ENCODE measurements at places on chromosomes 16 and 17. TPM values are rescaled to one million over a fixed set of nuclear protein-coding genes. Genes with fewer than 3 reads are reported as not detected.

- DNase-seq = no peak
- H3K27ac ChIP-seq = no peak overlapping the region
- H3K4me3 ChIP-seq = no peak overlapping the region
- peaks cover 5% of the 10 kb centered on the region for H3K36me3 ChIP-seq
- no peaks in the 10 kb centered on the region for H3K27me3 ChIP-seq
Observed at GRCh38 chr17:57375770-57376225, 119.5 kb downstream of the MSI2 start.

- no peaks in the 10 kb centered on the region for H3K27me3 ChIP-seq
- H3K4me1 ChIP-seq = peaks cover 2% of the 10 kb centered on the region
- no peak overlapping the region for H3K4me3 ChIP-seq
- no peaks in the 10 kb centered on the region for H3K36me3 ChIP-seq
Observed at GRCh38 chr17:2700030-2700490, 11.5 kb downstream of the CLUH start.

- no peaks in the 10 kb centered on the region for H3K27me3 ChIP-seq
- H3K36me3 ChIP-seq = no peaks in the 10 kb centered on the region
- peak overlapping the region; percentile 93 for H3K4me3 ChIP-seq
- peaks cover 19% of the 10 kb centered on the region for H3K4me1 ChIP-seq
- peak overlapping the region; percentile 90 for H3K27ac ChIP-seq
Observed at GRCh38 chr16:84115919-84116719, 623 bp downstream of the MBTPS1 start.

DNA sequence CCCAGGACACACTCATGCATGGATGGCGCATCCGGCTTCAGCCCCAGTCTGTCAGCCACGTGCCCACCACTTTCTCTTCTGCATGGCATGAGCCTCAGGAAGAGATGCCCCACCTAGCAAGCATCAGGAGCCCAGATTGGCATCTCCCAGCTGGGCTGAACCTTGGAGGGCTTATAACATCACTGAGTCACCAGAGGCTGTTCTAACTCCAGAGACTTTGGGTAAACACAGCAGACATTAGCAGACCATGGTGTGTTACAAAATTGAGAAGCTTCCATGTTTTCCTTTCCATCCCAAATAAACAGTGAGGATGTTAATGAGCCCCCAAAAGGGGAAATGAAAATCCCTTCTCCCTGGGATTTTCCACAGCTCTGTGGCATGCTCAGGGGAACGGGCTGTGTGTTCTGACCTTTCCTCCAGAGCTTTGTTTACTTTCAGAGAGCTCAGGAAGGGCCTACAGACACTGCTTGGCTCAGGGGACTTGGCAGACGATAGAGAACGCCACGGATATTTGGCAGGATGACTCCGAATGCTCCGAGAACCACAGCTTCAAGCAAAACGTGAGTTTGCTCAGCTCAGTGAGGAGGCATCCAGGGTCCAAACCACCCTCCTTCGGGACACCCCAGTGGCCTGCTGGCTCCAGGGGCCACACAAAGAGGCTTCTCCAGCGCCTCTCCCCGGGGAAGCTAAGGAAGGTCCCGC, 16.5 kb downstream of the GLP2R start:
- no peak overlapping the region for H3K4me3 ChIP-seq
- peaks cover 6% of the 10 kb centered on the region for H3K36me3 ChIP-seq
- no peak overlapping the region for H3K27ac ChIP-seq
- peaks cover 9% of the 10 kb centered on the region for H3K4me1 ChIP-seq

DNA sequence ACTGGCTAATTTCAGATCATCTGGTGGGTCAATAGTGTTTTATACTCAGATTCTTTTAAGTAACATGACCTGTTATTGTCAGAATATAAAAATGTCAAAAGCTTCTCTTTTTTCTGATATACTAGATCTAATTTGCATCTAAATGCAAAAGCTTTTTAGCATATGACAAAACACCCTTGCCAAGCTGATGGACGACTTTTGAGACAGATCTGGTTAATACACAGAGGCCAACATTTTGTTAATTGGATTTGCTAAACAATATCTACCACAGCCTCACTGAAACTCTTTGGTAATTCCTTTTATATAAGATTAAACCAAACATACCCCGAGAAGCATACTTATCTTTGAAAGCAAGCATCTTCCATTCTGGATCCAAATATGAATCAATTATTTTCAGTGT, 10.3 kb upstream of the NOL11 start:
- no peak overlapping the region for H3K27ac ChIP-seq
- H3K27me3 ChIP-seq = no peaks in the 10 kb centered on the region
- H3K4me1 ChIP-seq = no peaks in the 10 kb centered on the region
- H3K36me3 ChIP-seq = peaks cover 2% of the 10 kb centered on the region

GRCh38 chr17:53629188-53629587, 193.5 kb upstream of the KIF2B start:
- no peak overlapping the region for H3K27ac ChIP-seq
- H3K36me3 ChIP-seq = no peaks in the 10 kb centered on the region

DNA sequence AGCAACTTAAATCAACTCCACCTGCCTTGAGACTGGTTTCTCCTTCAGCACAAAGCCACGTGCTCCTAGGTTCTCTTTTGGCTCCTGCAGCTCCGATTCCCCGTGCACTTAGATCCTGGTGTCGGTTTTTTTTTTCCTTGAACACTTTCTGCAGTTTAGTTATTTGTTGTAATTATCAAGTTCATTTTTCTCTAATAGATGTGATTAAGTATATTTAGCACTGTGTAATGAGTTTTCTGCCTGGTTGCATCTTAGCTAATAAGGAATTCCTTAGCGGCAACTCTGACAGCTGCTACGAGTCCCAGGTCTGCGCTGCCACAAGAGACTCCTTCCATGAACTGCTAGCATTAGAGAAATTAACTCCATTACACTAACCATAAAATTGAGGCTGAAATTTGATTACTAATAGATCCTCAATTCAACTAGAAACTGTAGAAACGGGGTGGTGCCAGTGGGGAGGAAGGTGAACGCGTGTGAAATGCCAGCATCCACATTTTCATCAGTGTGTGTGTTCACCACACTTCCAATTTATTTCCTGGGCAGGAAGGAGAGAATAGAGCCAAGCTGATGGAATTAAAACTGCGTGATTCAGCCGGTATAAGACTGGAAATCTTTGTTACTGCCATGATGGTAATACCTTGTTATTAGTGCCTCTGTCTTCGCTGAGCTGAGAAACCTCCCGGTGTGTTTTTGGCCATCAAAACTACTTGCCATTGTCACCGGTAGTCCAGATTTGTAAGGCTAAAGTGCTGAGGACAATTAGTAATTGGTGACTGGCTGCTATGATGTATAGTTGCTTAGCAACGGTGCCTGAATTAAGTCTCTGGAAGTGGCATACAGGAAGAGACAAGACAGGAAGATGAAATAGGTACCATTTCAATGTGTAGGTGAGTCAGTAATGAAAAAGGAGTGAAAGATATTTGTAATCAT, 232.4 kb downstream of the IRX3 start:
- no peaks in the 10 kb centered on the region for H3K27me3 ChIP-seq
- H3K4me3 ChIP-seq = no peak overlapping the region
- H3K27ac ChIP-seq = no peak overlapping the region
- no peak for DNase-seq
- H3K4me1 ChIP-seq = peaks cover 2% of the 10 kb centered on the region

DNA sequence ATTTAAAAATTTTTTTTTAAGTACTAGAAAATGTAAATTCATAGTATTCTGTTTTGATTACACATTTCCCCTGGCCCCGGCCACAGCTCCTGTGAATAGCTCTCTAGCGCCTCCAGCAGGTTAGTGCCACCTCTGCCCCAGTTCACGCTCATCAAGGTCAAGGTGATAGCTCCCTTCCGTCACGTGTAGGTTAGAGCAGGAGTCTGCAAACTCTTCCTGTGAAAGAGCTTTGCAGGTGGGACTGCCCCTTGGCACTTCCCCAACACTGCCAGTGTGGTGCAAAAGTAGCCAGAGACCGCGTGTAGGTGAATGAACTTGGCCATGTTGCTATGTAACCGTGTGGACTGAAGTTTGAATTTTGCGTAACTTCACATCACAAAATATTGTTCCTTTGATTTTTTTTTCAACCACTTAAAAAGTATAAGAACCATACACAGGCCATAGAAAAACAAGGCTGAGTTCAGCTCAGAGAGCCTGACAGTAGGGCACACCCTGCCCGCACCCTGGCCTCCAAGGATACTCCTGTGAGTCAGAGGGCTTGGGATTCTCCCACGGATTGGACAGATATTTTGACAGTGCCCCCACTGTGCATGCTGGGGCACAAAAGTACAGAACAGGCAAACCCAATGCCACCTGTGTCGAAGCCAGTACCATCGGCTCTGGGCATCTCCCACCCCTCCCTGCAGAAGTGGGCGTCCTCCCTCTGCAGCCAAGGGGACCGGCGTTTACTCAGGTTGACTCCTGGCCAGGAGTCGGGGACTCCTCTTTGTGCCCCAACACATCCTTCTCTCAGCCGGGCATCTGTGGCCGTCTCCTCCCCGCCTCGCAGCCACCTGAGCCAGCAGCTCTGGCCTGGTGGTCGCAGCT, 92.0 kb upstream of the CHMP6 start:
- no peak overlapping the region for H3K27ac ChIP-seq
- peaks cover 8% of the 10 kb centered on the region for H3K36me3 ChIP-seq
- peaks cover 35% of the 10 kb centered on the region for H3K4me1 ChIP-seq
- H3K27me3 ChIP-seq = no peaks in the 10 kb centered on the region

GRCh38 chr16:83615953-83616350, 191.8 kb upstream of the HSBP1 start:
- no peak overlapping the region for H3K27ac ChIP-seq
- H3K4me1 ChIP-seq = no peaks in the 10 kb centered on the region
- H3K36me3 ChIP-seq = no peaks in the 10 kb centered on the region
- H3K27me3 ChIP-seq = peaks cover 5% of the 10 kb centered on the region
- DNase-seq = no peak

GRCh38 chr17:30897311-30897710, 8.7 kb downstream of the TEFM start:
- H3K27ac ChIP-seq = no peak overlapping the region
- H3K4me1 ChIP-seq = peaks cover 14% of the 10 kb centered on the region
- H3K4me3 ChIP-seq = no peak overlapping the region
- H3K27me3 ChIP-seq = no peaks in the 10 kb centered on the region
- no peak for DNase-seq

DNA sequence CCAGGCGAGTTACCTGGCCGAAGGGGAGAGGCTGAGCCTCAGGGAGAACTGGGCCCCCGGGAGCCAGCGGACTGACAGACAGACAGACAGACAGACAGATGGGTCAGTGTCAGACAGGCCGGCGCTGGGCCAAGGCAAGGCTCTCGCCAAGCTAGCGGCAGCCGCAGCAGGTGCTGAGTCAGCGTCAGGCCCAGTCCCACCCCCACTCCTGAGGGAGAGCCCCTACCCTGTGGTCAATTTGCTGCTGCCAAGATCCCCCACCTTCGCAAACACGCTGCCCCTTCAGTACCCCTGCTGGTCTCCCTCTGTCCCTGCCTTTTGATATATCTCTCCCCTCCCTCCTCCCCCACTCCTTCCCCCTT, 1.5 kb downstream of the FGF11 start:
- no peak overlapping the region for H3K27ac ChIP-seq
- peak overlapping the region; percentile 91 for H3K4me3 ChIP-seq
- peaks cover 59% of the 10 kb centered on the region for H3K27me3 ChIP-seq
- H3K36me3 ChIP-seq = peaks cover 8% of the 10 kb centered on the region

DNA sequence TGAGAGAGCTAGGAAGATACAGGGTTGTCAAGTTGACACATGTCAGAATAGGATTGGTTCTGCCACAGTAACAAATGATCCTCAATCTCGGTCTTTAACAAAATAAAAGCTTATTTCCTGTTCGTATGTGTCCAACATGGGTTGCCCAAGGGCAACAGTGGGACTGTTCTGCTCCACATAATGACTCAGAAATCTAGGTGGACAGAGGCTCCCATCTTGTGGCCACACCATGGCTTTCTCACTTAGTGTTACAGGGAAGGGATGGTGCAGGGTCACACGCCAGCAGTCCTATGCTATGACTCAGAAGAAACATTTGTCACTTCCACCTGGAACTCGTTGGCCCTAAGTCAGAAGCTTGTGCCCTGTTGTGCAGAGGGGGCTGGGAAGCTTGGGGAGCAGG, 364.9 kb downstream of the SNX29 start:
- no peak for DNase-seq
- no peaks in the 10 kb centered on the region for H3K27me3 ChIP-seq
- peaks cover 2% of the 10 kb centered on the region for H3K36me3 ChIP-seq

- no peaks in the 10 kb centered on the region for H3K27me3 ChIP-seq
Observed at GRCh38 chr16:50263940-50264929, 2.1 kb upstream of the ADCY7 start.

GRCh38 chr17:80644536-80644935, 99.9 kb downstream of the RPTOR start:
- peaks cover 2% of the 10 kb centered on the region for H3K36me3 ChIP-seq
- H3K4me3 ChIP-seq = no peak overlapping the region
- DNase-seq = no peak
- H3K4me1 ChIP-seq = peaks cover 34% of the 10 kb centered on the region
- no peaks in the 10 kb centered on the region for H3K27me3 ChIP-seq

DNA sequence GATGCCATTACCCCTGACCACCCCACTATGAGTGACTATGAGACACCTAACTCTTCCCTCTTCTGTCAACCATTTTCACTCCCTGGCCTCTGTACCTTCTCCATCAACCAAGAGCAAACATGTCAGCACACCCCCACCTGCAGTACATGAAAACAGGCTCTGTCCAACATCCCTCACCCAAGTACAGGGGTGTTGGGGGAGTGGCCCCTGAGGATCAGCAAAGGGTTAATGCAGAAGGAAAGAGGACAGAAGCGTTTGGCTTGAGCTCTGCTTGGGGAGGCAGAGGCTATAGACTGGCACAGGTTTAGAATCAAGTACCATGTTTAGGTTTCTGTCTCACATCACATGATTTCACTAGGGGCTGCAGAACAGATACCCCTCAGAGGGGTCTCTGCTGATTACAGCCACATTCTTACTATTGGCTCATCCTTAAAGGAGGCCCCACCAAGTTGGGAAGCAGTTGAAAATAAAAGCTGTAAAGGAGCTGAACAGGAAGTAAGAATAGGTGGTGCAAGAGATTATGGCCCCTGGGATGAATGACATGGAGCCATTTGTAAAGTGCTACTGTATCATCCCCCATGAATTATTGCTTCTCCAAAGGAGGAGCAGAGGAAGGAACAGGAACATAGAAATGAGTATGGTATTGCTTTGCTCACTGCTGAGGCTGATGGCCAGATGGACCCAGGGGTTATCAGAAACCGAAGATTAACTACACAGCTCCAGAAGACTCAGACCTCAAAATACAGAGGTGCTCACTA, 2.4 kb upstream of the PSMC3IP start:
- H3K27ac ChIP-seq = peak overlapping the region; percentile 95
- H3K36me3 ChIP-seq = peaks cover 3% of the 10 kb centered on the region

- no peak overlapping the region for H3K27ac ChIP-seq
- H3K27me3 ChIP-seq = peaks cover 14% of the 10 kb centered on the region
- DNase-seq = no peak
- no peak overlapping the region for H3K4me3 ChIP-seq
- H3K36me3 ChIP-seq = peaks cover 4% of the 10 kb centered on the region
Observed at GRCh38 chr17:79826204-79826680, 13.0 kb downstream of the CBX4 start.

Gene CSH1
- total RNA-seq = 11.3 TPM

Gene CLDN7
- 0.78 TPM for total RNA-seq

Gene MFAP4
- not detected for total RNA-seq

Gene NFAT5
- 43.3 TPM for total RNA-seq

Gene AOC3
- total RNA-seq = 1.1 TPM

Measured in T-helper 17 cell (primary cell).